ENCODE measurements at places on chromosomes 6 and 20. TPM values are rescaled to one million over a fixed set of nuclear protein-coding genes. Genes with fewer than 3 reads are reported as not detected.
A peak's percentile ranks its signal among the peaks of the same experiment; 100 is the strongest.

DNA sequence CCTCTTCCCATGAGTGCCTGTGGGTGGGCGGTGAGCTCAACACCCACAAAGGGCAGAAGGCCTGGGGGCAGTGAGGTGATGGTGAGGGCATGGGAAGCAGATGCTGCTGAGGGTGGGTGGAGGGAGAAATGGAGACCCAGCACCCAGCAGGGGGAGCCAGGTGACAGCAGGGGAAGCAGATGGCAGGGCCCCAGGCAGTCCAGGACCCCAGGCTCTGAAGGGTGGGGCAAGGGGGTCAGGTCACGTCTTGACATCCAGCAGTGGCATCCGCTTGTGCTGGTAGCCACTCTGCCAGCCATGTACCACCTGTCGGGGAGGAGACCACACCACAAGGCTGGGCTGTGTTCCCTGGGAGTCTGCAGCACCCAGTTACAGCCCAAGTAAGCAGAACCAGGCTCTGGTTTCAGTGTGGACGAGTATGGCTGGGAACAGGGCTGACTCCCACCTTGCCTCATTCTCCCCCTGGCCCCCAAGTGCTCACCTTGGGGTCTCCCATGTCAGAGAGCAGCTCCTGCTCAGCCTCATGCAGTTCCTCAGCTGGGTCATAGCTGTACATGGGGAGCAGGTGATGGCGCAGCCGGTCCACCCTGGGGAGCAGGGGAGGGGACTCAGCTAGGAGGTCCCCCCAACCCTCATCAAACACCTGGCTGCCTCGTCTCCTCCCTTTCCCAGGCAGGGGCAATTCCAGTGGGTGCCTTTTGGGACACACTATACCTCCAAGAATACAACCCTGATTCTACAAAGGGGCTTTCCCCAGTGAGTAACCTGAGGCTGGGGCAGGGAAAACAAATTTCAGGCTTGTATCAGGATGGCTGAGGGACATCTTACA lies 2.0 kb downstream of the SMIM29 start:
- no peak overlapping the region for H3K4me3 ChIP-seq
- H3K27ac ChIP-seq: no peak overlapping the region
- H3K36me3 ChIP-seq: peaks cover 20% of the 10 kb centered on the region
- no peaks in the 10 kb centered on the region for H3K27me3 ChIP-seq

- H3K36me3 ChIP-seq: peaks cover 8% of the 10 kb centered on the region
- no peak for DNase-seq
- H3K4me3 ChIP-seq: no peak overlapping the region
- H3K27me3 ChIP-seq: no peaks in the 10 kb centered on the region
- H3K27ac ChIP-seq: no peak overlapping the region
Observed at GRCh38 chr6:33206027-33206863, 1.8 kb downstream of the HSD17B8 start.

GRCh38 chr6:31352683-31353383 lies 4.1 kb downstream of the HLA-B start:
- H3K27ac ChIP-seq: no peak overlapping the region
- peak overlapping the region; percentile 29 for H3K4me3 ChIP-seq
- H3K36me3 ChIP-seq: peaks cover 26% of the 10 kb centered on the region
- DNase-seq: no peak

DNA sequence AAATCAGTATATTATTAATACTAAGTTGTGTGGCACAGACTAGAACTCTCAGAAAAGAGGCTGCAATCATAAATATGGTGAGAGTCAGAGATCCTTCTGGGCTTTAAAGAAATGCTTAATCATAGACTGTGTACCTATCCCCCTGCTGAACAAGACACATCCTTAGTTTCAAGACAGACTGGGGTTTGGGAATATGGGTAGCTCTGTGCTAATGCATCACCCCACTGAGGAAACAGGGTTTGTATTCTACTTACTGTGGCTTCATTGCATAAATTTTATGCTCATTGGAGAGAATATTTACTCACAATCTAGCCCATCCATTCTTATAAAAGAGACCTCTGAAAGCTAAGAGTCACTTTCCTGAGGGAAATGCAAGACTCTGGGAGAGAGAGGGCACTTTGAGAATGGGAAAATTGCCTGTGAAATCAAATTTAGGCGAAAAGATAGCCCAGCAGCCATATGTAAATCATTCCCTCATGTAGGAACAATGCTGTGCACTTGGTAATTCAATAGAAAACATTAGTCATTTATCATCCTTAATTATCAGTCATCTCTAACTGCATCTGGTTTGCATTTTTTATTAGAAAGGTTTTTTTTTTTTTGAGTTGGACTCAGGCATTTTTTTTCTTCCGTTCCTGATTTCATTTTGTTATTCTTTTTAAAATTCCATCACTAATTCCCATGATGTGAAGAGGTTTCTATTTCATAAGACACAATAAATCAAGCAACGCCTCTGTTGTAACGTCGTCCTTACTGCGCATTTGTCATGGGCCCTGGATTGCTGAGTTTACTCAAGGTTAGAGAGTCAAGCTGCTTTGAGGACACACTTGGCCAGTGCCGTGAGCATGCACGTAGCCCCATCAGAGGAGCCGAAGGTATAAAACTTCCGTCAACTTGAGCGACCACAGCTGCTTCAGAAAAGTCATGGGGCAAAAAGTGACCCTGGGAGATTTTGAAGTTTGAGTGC lies 91.8 kb downstream of the TRMT11 start:
- H3K4me3 ChIP-seq: no peak overlapping the region
- no peak for DNase-seq
- no peak overlapping the region for H3K27ac ChIP-seq
- H3K27me3 ChIP-seq: no peaks in the 10 kb centered on the region
- H3K36me3 ChIP-seq: 0 out of 2 replicates have a peak, but pooled peaks cover 3% of the 10 kb centered on the region

DNA sequence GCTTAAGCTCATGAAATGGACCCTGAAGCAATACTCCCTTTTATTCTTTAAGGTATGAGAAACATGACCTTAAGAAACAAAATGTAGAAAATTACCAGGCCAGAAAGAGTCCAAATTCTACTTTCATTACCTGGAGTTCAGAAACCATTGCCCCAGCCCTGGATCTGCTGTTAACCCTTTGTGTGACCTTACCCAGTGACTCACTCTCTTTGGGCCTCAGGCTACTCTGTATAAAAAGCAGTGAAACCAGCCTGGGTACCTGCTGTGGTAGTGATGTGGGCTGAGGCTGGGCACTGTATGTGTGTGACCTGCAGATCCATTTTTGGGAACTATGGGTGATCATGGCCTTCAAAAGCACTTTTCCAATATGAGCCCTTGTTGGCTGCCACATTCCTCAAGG lies 47.2 kb downstream of the SLC9A8 start:
- no peak overlapping the region for H3K27ac ChIP-seq
- DNase-seq: no peak
- no peaks in the 10 kb centered on the region for H3K27me3 ChIP-seq
- H3K36me3 ChIP-seq: peaks cover 10% of the 10 kb centered on the region

DNA sequence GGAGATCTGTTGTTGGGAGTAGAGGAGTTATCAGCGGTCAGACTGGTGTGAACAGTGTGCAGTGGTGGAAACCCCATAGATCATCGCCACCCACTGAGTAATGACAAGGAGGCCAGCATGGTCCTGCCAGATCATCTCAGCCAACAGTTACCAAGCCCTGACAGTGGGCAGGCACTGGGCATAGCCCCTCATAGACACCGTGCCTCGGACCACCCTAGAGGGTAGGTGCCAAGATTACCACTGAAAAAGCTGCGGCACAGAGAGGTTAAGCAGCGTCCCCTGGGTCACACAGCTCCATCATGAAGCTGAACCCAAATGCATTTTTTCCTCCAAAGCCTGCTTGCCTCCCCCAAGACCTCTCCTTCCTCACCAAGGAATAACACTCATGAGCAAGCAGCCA lies 21.5 kb upstream of the BMP7 start:
- no peak overlapping the region for H3K27ac ChIP-seq
- peaks cover 22% of the 10 kb centered on the region for H3K27me3 ChIP-seq
- H3K36me3 ChIP-seq: no peaks in the 10 kb centered on the region
- no peaks in the 10 kb centered on the region for H3K4me1 ChIP-seq
- no peak overlapping the region for H3K4me3 ChIP-seq
- DNase-seq: no peak

The CALHM4 gene
- not detected for total RNA-seq

The FITM2 gene
- total RNA-seq: 1.6 TPM
